ENCODE measurements at places on chromosomes 3 and 15.

- no peak for DNase-seq
These were observed 75.1 kb downstream of the CD200 start for GRCh38 chr3:112407888-112408702.

DNA sequence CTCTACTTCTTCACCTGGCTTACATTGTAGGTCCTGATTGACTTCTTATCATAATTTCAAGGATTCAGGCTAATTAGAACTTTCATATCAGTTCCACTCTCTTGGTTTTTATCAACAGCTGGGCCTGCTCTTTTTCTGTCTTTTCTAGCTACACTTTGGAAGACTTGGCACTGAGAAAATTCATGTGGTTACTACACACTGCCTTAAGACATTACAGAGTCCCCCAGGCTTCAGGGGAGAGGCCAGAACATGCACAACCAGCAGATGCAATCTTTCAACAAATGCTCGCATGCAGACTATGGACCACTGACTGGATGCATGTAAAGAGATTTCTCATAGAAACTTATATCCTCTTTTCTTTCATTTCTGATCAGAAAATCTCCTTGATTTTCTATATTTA lies 423.5 kb downstream of the TUSC7 start:
- DNase-seq, result no peak

DNA sequence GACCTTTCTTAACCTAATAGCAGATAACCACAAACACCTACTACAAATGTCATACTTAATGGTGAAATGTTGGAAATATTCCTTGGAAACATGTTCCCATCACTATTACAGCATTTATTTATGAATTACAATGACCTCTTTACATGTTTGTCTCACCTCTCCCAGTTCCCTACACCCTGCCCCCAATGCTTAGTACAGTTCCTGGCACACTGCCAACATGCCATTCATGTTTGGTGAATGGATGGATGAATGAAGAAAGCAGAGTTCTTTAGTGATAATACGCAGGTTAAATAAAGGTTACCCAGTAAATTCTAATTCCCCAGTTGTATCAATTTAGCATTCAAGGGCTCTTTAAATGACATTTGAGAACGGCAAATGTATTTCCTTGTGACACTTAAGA lies 259.9 kb upstream of the ATP11B start:
- DNase-seq, result no peak

- DNase-seq, result no peak
These were observed 42.4 kb upstream of the STRIT1 start for GRCh38 chr3:155335724-155336354.

DNA sequence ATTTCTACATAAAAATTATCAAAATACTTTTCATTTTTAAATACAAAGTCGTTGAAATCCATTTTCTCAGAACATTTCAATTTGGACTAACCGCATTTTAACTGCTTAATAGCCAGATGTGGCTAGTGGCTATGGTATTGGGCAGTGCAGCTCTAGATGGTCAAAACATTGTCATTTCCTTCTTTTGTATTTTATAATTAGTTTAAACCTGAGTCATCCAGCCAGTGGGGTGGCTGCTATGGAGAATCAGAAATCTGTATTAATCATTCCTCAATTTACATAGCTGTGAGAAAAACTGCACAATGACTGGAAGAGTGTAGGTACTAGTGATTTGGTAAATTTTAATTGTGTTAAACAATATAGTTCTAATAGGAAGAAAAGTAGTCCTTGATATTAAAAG lies 245.3 kb downstream of the PDZRN3 start:
- DNase-seq, result no peak

DNA sequence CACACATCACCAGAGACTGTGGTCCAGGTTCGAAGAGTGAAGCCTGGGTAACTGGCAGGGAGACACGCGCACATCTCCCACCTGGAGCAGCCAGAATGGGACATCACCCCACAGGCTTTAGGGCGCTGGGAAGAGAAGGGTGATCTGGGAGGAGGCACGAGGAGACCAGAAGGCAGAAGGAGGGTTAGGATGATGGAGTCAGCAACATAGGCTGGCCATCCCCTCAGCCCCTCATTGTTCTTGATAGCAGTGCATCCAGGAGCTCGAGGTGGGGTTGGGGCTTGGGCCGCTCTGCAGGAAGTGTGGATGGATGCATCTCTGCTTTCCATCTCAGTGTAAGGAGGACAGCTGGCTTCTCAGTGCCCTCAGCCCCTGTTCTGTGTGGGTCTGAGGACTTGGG lies 15.2 kb downstream of the PLA2G4F start:
- no peak for DNase-seq

GRCh38 chr3:135263331-135263730 lies 468.3 kb downstream of the EPHB1 start:
- DNase-seq, result no peak

DNA sequence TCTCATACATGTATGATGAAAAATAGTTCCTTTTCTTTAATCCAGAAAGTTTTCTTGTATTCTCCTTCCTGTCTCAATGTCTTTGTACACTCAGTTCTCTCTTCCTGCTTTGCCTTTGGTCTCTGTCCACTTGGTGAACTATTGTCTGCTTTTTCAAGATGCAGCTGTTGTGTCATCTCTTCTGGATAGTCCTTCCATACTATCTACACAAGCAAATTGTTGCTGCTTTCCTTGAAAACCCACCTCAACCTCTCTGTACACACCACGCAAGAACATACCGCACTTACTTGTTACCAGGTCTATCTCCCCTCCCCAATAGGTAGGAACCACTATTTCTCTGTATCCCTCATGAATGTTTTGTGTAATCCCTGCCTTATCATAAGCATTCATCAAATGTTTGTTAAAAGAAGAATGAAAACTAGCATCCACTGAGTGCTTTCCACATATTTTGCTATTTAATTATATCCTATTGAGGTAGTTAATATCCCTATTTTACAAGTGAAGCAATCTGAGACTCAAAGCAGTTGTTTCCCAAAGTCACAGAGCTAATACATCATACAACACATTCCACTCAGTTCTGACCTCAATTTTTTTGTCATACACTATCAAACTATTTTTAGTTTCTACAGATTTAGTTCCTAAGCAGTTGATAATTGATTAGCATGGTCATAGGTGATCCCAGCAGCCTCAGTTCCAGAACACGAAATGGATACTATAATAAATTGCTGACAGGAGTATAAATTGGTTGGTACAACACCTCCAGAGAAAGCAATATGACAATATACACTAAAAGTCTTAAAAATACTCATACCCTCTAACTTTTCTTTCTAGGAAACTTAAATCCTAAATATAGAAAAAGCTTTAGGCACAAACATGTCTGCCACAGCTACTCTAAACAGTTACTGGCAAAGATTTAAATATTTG lies 19.6 kb downstream of the HACL1 start:
- no peak for DNase-seq

DNA sequence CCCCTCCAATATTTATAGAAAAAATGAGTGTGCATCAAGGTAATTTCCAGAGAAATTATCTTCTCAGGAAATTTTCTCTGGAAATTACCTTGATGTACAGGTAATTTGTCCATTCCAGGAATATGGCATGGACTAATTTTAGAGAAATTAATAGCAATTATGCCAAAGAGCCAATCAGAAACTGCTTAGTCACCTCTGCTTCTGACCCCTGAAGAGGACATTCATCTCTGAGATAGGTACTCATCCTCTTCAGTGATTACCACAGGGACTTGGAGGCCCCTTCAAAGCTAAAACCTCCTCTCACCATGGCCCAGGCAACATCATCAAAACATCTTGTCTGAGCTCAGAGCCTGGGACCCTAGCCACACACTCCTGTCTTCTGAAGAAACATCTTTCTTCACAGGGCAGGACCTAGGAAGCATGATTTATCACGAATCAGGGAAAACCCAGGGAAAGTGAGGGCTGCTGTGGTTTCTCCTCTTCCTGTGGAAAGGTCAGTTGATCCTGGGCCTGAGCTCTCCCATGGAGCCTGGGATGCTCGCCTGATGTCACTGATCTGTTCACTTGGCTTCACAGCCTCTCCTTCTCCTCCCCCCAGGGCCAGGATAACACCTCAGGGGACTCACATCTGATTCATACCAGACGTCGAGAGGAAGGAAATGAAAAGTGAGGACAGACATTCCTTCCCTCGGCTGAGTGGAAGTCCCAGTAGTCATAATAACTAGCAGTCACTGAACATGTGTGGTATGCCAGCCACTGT lies 210.5 kb downstream of the DTWD1 start:
- no peak for DNase-seq

GRCh38 chr3:113183748-113184661 lies 27.4 kb upstream of the BOC start:
- DNase-seq, result no peak

GRCh38 chr15:55526559-55527036 lies 18.6 kb upstream of the DNAAF4 start:
- peak; percentile 45 for DNase-seq

DNA sequence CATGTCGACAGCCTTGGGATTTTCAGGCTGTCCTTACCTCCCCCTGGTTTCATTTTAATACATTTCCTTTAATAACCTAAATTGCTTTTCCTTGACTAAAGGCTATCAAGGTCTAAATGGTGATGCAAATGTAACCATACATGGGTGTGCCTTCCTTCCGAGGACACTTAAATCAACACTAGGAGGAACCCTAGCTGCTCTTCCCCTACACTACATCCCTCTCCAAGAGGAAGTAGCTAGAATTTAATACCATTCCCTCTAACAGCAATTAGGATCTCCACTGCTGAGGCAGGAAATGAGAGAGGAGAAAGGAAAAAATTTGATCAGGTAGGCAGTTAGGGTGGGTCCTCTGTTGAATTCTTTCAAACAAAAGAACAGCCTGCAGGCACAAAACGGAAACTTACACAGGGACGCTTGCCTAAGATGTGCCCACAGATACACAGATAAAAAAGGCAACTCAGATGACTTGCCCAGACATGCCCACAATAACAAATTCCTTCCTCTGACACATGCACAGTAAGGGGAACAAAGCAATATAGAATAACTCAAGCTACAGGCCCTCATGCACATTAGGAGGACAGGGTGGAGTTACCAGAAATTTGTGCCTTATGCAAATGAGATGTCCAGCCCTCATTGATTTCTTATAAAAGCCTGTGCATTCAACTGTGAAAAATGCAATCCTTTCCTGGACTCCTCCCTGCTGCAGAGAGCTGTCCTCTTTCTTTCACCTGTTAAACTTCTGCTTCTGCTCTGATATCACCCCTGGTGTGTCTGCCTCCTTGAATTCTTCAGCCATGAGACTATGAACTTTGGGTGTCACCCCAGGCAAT lies 1024.4 kb upstream of the CADM2 start:
- DNase-seq, result no peak

GRCh38 chr3:45509038-45509767 lies 85.3 kb upstream of the LIMD1 start:
- no peak for DNase-seq

DNA sequence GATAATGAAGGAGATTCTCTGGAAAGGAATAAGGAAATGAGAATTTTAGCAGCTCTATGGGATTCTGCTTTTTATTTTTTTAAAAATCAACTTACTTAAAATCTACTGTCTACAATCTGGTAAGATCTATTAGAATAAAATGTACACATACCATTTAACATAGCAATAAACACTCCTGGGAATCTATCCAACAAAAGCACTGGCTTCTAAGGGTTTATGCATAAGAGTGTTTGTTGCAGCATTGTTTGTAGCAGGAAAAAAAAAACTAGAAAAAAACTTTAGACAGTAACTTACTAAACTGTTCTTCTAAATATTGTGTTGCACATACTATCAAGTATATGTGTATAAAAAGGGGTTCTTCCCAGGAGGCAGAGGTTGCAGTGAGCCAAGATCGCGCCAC lies 15.7 kb upstream of the RBP1 start:
- DNase-seq, result no peak

DNA sequence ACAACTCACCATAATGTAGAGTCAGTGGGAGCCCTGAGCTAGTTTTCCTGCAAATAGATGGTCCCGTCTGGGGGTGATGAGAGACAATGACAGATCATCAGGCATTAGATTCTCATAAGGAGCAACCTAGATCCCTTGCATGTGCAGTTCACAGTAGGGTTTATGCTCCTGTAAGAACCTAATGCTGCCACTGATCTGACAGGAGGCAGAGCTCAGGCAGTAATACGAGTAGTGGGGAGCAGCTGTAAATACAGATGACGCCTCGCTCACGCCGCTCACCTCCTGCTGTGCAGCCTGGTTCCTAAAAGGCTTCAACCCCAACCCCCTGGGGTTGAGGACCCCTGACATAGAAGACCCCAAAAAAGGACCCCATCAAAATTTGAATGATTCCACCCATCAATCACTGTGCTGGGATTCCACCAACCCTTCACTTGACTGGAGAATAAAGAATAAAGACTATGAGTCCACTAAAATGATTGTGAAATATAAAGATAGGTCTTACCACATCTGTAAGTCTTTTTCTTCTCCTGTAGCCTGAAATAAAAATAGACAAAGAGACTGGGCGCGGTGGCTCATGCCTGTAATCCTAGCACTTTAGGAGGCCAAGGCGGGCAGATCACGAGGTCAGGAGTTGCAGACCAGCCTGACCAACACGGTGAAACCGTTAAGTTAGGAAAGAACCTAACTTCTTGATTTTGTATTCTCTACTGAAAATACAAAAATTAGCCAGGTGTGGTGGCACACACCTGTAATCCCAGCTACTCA lies 9.9 kb upstream of the UBL7 start:
- no peak for DNase-seq

- DNase-seq, result no peak
These were observed 190.2 kb downstream of the KLF13 start for GRCh38 chr15:31516874-31517273.

GRCh38 chr3:82643948-82644347 lies 882.5 kb upstream of the GBE1 start:
- no peak for DNase-seq

DNA sequence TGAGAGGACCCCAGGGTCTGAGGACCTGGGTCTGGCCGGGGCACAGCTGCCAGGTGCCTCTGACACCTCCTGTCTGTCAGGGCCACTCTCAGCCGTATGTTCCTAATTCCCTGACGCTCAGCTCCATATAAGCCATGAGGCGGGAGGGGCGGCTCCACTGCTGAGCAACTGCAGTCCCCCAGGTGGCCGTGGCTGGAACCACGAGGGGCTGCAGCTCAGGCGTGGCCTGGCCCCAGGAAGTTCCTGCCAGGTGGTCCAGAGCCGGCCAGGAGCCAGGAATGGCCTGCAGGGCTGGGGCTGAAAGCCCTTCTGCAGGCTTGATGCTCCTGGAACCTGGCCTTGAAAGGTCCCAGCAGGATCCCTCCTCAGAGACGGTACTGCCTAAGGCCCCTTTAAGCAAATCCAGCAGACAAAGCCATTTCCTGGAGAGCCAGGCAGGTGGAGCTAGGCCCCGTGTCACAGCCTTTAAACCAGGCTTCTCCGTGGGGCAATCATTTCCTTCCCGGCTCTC lies 118.0 kb downstream of the CHSY1 start:
- no peak for DNase-seq

- DNase-seq, result no peak
These were observed 135.0 kb downstream of the IMPG2 start for GRCh38 chr3:101185341-101185740.
